Stimulated activated CD8-positive, alpha-beta memory T cell treated with anti-CD3 and anti-CD28 coated beads, Interleukin-2, amount 100 ng/mL, for 1 hour (primary cell): ENCODE measurements at places on chromosomes 7 and 10.

- DNase-seq: no peak
Measured at GRCh38 chr10:82464191-82464818, 589.3 kb downstream of the NRG3 start.

GRCh38 chr7:156781972-156782371 is 111.0 kb downstream of the LMBR1 start:
- DNase-seq: no peak

GRCh38 chr7:714251-714671 is 12.2 kb upstream of the DNAAF5 start:
- DNase-seq: no peak

GRCh38 chr10:80599424-80599847 is 61.7 kb downstream of the SH2D4B start:
- no peak for DNase-seq

DNA sequence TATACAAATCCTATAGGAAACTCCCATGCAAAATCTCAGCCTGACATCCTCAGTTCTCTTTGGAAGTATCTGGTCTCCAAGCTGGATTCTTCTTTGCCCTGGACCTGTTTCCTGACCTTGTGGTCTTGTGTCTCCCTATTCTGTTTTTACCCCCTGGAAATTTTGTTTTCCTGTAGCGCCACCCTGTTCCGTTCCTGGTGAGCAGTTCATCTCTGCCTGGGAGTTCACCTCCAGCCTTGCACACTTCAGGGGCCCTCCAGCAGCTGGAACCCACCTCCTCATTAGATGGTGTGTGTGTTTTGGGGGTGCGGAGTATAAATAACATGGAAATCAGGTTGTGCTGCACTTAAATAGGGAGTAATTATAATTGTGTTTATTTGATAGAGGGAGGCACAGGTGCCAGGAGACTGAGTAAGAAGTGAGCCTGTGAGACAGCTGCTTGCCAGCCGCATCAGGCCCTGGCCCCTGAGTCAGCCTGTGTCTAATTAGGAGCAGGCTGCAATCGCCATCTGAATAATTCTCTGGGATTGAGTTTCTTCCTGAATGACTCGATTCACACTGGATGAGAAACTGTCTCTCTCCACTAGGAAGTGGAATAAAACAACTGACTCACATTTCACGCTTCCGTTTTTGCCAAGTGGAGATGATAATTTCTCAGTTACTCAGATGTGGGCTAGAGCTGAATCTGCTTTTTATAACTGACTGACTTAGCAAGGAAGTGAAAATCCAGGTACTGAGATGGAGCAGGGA is 69.4 kb upstream of the HECTD2 start:
- DNase-seq: no peak

- DNase-seq: no peak
Measured at GRCh38 chr7:29043576-29043975, 85.4 kb upstream of the TRIL start.

DNA sequence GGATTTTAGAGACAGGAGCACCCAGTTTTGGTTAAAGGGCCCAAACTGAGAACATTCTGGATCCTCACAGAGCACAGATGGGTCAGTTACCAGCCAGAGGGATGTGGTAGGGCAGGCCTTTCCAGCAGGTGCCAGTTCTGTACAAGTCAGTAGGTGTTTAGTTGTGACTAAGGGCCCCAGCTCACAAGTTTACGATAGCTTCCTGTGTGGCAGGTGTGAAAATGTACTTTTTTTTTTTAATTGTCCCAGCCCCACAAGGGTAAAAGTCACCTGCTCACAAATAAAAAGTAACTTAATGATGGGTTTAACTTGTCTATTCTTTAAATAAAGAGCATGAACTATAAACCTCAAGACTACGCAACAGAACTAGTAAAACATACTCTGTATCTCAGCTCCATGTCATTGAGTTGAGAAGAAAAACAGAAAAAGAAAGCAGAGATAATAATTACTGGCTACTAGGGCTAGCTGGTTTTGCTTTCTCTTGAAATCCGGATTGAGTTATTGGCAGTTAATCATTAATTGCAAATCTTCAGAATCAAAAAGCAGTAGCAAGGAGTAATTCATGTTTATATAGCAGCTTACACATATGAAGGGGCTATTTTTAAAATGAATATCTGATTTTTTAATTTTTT is 15.4 kb downstream of the NFE2L3 start:
- no peak for DNase-seq

- DNase-seq: no peak
Measured at GRCh38 chr10:43205681-43206390, 61.0 kb downstream of the RASGEF1A start.

DNA sequence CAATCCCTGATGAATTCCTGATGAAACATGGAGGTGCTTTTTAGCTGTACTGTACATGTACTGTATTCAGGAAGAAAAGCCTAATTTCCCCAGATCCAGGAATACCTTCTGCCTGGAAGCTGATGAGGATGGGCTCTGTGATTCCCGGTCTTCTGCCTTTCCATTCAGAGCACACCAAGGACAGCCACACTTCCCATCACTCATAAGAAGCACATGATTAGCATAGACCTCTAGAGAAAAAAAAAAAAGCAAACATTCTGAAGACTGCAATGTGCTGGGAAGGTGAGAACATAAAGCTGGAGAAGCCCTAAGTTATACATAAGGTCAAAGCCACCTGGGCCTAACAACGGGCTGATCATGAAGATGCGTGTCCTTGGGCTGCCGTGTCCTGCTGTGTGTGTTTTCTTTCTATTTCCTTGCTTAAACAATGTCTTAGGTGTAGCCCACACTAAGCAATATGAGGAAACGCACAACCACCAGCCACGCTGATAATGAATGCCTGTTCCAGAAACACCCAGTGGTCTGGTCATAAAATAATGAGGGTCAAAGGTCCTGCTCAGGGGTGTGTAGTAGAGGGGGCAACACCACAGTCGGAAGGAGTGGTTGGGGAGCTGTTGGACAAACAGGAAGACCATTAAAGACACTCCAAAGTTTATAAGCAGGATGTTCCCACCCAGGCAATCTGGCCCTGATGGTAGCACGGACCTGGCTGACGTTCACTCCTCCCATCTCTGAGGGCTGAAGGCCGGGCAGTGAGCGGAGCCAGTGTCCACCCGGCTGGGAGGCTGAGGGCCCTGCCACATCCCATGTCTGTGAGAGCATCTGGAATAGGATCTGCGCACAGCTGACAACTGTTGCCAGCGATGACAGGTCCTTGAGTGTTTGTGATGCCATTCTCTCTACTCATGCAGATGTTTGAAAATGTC is 7.9 kb downstream of the PKD1L1 start:
- DNase-seq: no peak

DNA sequence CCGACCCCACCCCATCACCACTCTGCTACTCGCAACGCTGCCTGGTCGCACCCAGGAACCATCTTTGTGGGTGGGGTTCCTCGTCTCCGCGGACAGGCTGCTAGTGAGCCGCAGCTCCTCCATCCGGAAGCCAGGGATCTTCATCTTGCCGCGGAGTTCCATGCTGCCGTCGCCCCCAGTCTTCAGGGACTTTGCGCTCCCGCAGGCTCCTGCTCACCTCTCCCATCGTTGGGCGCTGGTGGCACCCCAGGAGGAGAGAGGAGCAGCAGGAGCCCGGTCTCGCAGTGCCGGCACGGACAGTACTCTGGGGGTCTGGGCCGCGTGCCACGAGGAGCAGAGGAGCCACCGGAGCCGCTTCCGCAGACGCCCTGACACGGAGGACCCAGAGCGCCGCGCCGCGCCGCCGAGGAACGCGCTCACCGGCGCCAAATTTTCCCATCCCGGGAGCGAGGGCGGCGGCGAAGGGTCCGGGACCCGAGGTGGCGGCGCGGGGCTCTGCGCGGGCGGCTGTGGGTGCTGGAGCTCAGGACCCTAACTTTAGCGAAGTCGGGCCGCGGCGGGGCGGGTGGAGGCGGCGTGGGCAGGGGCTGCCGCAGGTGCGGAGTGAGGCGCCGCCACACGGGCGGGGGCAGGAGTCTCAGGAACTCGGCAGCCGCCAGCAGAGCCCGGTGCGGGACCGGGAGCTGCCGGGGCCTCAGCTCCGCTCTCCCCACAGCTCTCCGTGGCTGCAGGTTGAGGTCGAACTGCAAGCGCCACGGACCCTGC is 750.1 kb upstream of the SORCS1 start:
- no peak for DNase-seq

- DNase-seq: no peak
Measured at GRCh38 chr10:51707821-51708424, 8.5 kb upstream of the CSTF2T start.

- DNase-seq: no peak
Measured at GRCh38 chr7:92880212-92881090, 44.1 kb upstream of the CDK6 start.

GRCh38 chr7:91330866-91331265 is 66.6 kb downstream of the FZD1 start:
- no peak for DNase-seq

GRCh38 chr7:116984511-116984910 is 31.2 kb downstream of the ST7 start:
- no peak for DNase-seq
